ENCODE measurements at places on chromosomes 12 and 14.

DNA sequence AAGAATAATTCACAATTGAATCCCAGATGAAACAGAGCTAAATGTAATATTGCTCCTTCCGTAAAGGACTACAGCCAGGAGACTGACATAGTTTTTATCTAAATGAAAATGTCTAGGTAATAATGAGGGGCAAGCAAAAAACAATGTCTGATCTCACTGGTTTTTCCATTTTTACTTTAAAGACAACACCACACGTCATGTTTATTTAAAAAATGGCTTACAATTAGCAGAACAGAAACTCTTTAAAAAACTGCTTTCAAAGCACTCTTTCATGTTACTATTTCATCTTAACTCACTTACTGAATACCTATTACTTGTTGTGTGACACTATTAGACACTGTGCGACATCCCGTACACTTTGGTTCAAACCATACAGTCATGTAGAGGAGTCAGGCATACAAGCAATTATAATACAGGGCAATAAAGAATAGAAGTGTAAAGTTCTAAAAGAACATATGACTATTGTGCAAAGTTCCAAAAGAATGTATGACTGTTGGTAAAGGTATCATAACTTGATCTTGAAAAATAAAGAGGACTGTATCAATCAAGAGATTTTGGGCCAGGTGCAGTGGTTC lies 9.1 kb downstream of the BTBD7 start:
- no peak for DNase-seq

- no peak for DNase-seq
Observed at GRCh38 chr12:118307069-118307954, 65.4 kb downstream of the TAOK3 start.

GRCh38 chr12:110107369-110108281 lies 16.5 kb upstream of the IFT81 start:
- no peak for DNase-seq

- no peak for DNase-seq
Observed at GRCh38 chr12:86435053-86435452, 178.9 kb upstream of the MGAT4C start.

DNA sequence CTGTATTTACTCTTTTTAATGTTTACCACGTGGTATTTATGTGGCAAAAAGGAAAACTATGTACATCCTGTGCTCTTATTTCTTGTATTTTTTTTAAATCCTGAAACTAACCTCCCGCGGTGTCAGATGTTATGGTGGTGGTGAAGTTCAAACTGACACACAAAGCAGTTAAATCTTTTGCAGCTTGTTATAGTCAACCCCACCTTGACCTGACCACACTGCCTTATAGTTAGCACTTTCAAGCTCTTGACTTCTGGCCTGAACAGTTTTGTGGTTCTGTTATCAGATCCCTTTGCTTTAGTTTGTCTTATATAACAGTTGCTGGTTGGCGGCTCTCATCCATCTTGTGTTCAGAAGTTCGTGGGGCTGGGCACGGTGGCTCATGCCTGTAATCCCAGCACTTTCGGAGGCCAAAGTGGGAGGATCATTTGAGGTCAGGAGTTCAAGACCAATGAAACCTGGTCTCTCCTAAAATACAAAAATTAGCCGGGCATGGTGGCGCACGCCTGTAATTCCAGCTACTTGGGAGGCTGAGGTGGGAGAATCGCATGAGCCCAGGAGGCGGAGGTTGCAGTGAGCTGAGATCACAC lies 2.1 kb downstream of the UNG start:
- DNase-seq = no peak

All from renal pelvis (tissue), 12 donors.